ENCODE measurements at places on chromosomes 7 and 10.
A peak's percentile ranks its signal among the peaks of the same experiment; 100 is the strongest.

DNA sequence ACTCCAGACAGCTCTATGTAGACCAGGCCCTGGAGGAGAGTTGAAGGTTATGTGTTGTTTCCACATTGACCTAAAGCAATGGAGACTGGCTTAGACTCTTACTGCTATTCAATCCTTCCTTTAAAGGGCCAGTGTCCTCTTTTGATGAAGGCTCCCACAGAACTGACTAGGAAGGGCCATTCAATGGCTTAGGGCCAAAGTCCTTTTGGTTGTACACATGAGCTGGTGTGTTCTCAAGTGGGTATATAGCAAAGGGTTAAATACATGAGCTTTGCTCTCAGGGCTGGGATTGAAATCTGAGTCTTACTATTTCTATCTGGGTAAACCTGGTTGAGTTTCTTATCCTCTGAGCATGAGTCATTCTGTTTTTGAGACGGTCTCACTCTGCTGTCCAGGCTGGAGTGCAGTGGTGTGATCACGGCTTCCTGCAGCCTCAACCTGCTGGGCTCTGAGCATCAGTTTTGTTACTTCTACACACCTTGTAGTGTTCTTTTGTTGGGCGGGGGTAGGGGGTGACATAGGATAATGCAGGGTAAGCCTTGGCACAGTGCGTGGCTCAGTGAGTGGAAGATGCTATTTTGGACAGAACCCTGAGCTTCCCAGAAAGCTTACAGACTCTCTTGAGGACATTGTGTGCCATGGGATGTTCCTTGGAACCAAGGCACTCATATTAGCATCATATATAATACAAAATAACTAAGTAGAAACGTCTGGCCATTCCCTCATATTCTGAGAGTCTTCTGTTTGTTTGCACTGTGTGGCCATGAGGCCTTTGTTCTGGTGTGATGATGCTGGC is 90.1 kb downstream of the ABCC2 start:
- DNase-seq = peak; percentile 5

DNA sequence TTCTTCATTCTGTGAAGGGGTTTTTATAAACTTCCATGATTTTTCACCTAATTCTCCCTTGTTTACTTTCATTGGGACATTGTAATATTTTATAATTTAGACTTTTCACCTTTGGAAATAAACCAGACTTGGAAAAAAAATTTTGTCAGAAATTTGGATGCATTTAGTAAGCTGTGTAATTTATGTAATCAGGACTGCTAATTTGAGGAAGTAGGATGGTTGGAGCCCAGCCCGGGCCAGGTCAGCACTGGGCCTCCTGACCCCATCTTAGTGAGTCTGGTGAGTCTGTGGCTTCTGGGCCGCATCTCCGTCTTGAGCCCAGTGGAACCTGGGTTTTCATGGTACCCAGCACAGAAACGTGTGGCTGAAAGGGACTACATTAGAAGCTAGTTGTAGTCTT is 27.6 kb upstream of the ZNF32 start:
- no peak for DNase-seq

DNA sequence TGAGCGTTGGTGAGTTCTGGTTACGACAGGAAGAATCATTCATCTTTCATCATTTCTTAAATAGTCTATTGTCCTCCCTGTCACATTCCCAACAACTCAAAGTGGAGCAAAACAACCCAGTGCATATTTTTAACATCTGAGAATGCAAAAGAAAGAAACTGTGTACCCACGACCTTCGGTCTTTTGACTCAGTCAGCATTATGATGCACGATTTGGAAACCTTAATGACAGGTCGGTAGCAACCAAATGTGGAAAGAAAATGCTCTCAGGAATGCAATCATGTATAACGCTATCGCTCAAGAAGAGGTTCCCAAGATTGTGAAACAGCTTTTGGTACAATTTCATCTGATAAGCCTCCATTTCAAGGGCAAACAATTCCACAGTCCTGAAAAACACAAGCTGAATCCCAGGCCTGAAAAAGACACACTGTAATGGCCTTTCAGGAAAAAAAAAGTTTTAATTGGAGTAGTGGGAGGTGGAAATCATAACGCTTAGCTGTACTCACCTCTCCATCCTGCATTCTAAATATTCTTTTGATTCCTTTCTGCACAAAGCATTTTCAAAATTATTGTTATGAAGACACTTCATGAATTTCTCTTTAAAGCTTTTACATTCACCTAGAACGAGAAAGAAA is 2.6 kb downstream of the COX19 start:
- no peak for DNase-seq

GRCh38 chr10:60394446-60394845 is 4.8 kb upstream of the ANK3 start:
- DNase-seq = peak; percentile 11

- no peak for DNase-seq
These were observed 62.4 kb upstream of the MKLN1 start for GRCh38 chr7:131265227-131265626.

DNA sequence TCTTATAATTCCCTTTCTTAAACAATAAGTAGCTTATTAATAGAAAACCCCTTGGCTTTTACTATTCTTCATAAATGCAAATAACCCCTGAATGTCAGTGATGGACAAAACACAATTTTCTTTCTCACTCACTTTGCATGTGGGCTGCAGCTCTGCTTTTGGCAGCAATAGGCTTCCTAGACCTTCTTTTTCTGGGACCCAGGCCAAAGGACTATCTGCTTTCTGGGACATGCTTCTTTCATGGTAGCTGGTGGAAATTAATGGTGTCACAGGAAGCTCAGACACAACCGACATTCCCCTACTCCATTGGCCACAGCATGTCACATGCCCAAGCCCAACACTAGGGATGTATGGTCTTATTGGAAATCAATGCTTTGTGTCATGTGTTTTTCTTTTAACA is 134.3 kb upstream of the MDFIC start:
- DNase-seq = no peak

DNA sequence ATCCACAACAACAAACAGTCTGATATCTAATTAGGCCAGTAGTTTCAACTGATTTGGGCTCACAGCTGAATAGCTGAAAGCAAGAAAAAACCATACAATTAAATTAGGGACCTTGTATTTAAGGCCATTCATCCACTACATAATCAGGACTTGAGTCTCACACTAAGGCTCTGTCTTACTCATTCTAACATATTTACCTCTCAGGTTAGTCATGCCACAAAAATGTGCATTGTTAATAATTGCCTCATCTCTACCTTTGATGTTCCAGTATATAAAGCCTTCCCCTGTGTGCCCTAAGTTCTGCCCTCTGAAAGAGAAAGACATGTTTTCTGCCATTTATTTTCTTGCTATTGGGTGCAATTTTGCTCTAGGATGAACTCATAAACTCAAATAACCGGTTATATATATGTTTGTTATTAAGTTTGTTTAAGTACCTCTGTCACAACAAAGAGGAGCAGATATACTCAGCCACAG is 5.3 kb upstream of the C1GALT1 start:
- DNase-seq = no peak

DNA sequence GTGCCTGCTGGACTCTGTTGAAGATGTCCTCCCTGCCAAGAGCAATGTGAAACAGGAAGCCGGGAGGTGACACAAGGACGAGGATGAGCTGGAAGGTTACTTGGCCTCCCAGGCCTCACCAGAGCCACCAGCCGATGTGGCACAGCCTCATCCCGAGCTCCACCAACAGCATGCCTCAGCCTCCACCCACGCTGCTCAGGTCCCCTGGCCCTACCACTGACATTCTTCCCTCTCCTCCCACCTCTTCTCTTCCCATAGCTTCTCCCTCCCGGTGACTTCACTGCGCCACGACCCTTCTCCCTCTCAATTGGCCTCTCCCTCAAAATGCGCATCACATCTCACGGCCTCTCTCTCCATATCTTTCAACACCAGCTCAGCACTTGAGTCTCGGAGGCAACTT is 249.9 kb downstream of the SKAP2 start:
- DNase-seq = no peak

Measured in stimulated activated CD4-positive, alpha-beta T cell treated with anti-CD3 and anti-CD28 coated beads, Interleukin-15, amount 100 ng/mL, for 24 hours (primary cell).